H1 (cell line): ENCODE measurements at places on chromosomes 2 and 18. TPM values are rescaled to one million over a fixed set of nuclear protein-coding genes. Genes with fewer than 3 reads are reported as not detected.

Gene PLB1
- polyA plus RNA-seq, result 0.08 and 0.36 TPM in 2 replicates

Gene LINC00305
- not detected in 2 replicates for polyA plus RNA-seq

Gene SP140
- 0.23 and 0.31 TPM in 2 replicates for polyA plus RNA-seq

Gene ADGRF3
- 0.31 and 0.54 TPM in 2 replicates for polyA plus RNA-seq

Gene GPR45
- polyA plus RNA-seq, result 0.21 TPM in 1 of 2 replicates, not detected in the other

Gene GPR155
- 0.19 and 0.26 TPM in 2 replicates for polyA plus RNA-seq

Gene GCFC2
- 2.6 and 5.6 TPM in 2 replicates for polyA plus RNA-seq

Gene IL1F10
- polyA plus RNA-seq, result not detected in 2 replicates

Gene KIAA1328
- 2.0 and 2.6 TPM in 2 replicates for polyA plus RNA-seq

GRCh38 chr2:172427256-172427989 lies at the start of gene ITGA6:
Gene ITGA6 (plus strand): TSS chr2:172427586.
- peak; percentile 82 for DNase-seq
- H3K27ac ChIP-seq, result peak within 1 kb of the TSS; percentile 70
- H3K4me3 ChIP-seq, result peak within 1 kb of the TSS; percentile 78
- H3K4me1 ChIP-seq, result peaks cover 18% of the 10 kb centered on the region

DNA sequence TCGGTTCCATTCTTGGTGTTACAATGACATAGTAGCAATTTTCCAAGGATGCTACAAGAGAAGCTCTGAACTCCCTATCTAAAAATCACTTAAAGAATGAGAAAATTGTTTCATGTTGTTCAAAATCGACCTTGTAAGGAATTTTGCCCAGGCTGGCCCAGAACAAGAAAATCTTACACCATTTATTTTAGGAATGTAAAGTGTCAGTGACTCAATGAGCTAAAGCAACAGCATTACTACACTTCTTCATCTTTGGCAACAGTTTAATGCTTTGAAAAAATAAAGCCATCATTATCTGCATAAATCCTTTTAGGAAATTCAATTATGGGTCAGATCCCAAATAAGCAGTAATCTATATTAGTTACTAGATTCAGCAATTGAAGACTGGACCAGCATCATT lies 38.6 kb downstream of the SLC25A12 start:
- no peak for DNase-seq
- H3K27me3 ChIP-seq, result no peaks in the 10 kb centered on the region
- H3K27ac ChIP-seq, result no peak overlapping the region
- H3K36me3 ChIP-seq, result no peaks in the 10 kb centered on the region
- H3K4me3 ChIP-seq, result no peak overlapping the region
- H3K4me1 ChIP-seq, result no peaks in the 10 kb centered on the region

DNA sequence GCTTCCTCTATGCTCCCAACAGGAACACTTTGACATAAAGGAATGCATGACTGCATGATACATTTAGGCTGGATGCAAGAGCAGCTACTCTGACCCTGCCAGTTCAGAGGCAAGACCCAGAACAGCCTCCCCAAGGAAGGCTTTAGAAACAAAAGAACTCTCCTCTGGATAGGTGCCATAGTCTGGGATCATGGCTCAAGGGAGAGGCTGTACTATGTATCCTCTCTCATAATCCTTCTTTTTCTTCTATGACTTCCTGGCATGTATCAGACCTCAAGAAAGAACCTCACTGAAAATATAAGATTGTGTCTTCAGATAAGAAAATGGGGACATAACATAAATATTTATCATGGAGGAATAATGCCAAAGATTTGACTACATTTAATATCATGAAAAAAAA lies 194.0 kb upstream of the LYPD1 start:
- no peaks in the 10 kb centered on the region for H3K27me3 ChIP-seq
- no peaks in the 10 kb centered on the region for H3K4me1 ChIP-seq
- H3K27ac ChIP-seq, result no peak overlapping the region

DNA sequence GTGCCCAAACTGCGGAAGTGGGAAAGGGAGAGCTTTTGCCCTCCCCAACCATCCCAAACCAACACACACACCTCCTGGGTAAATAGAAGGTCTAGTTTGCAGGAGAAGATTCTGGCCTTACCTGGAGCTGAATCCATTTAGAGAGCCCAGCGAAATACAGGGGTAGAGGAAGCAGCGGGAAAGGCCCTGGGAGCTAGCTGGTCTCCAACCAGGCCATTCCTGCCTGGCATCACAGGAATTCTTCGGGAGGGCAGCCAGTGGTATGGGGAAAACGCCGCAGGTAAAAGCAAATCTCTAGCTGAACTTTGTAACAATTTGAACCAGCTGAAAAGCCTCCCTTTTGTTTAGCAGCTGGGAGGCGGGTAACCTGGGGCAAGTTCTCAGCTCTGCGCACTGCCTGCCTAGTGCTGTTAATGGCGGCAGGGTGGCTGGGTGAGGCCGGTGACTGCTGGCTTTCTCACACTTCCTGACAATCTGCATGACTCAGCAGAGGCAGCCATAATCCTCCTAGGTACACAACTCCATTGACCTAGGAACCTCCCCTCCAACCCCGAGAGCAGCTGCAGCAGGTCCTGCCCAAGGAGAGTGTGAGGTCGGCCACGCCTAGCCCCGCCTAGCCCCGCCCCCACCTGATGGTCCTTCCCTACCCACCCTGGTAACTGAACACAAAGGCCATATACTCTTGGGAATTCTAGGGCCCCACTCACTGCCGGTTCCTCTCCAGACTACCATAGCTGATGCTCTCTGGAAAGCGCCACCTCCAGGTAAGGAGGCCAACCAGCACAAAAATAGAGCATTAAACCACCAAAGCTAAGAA lies 483.8 kb upstream of the REG3G start:
- no peaks in the 10 kb centered on the region for H3K36me3 ChIP-seq
- DNase-seq, result no peak
- H3K27me3 ChIP-seq, result no peaks in the 10 kb centered on the region
- no peaks in the 10 kb centered on the region for H3K4me1 ChIP-seq

DNA sequence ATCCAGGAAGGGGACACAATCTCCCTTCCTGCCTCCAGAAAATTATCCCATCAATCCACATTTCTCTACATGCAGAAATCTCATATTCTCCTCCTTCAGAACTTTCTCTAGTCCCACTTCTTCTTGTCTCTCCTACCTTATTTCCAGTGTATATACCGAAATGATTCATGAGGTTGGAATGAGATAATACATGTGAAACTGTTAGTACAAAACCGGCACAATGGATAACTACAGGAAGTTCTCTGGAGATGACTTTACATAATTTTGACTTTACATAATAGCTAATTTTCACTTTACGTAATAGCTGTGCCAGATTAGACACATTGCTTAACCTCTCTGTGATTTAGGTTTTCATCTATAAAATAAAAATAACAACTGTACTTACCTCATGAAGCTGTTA lies 801.3 kb downstream of the ERBB4 start:
- no peaks in the 10 kb centered on the region for H3K27me3 ChIP-seq
- no peaks in the 10 kb centered on the region for H3K4me1 ChIP-seq
- no peak for DNase-seq
- no peak overlapping the region for H3K4me3 ChIP-seq

GRCh38 chr2:7523481-7524120 lies 606.4 kb downstream of the RNF144A start:
- no peaks in the 10 kb centered on the region for H3K27me3 ChIP-seq
- no peak overlapping the region for H3K4me3 ChIP-seq
- no peak for DNase-seq
- no peak overlapping the region for H3K27ac ChIP-seq

DNA sequence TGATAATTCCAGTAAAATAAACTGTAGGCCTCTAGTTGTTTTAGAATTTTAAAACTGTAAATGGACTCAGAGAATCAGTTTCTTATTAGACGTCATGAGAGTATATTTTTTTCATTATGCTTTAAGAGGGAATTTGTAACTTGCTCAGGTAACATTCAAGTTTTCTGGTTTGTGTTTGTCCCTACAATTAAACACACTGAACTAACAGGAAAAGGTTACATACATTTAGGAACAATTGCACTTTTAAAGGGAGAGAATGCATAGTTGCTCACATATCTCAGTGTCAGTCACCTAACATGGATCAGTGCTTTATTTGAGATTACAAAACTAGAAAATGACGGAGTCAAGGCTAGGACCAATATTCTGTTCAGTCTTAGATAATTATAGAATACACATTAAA lies 3.1 kb downstream of the COL3A1 start:
- no peaks in the 10 kb centered on the region for H3K36me3 ChIP-seq
- no peak for DNase-seq
- H3K27ac ChIP-seq, result no peak overlapping the region
- H3K4me1 ChIP-seq, result no peaks in the 10 kb centered on the region
- H3K4me3 ChIP-seq, result no peak overlapping the region

GRCh38 chr2:205296959-205297358 lies 385.3 kb upstream of the NRP2 start:
- no peak overlapping the region for H3K27ac ChIP-seq
- DNase-seq, result no peak
- H3K36me3 ChIP-seq, result no peaks in the 10 kb centered on the region
- H3K4me3 ChIP-seq, result no peak overlapping the region
- no peaks in the 10 kb centered on the region for H3K27me3 ChIP-seq

- H3K4me3 ChIP-seq, result no peak overlapping the region
- H3K27ac ChIP-seq, result no peak overlapping the region
- H3K4me1 ChIP-seq, result no peaks in the 10 kb centered on the region
- no peak for DNase-seq
- no peaks in the 10 kb centered on the region for H3K36me3 ChIP-seq
- H3K27me3 ChIP-seq, result no peaks in the 10 kb centered on the region
Observed at GRCh38 chr2:185780890-185781289, 42.3 kb downstream of the FSIP2 start.
